ENCODE measurements at places on chromosomes 6 and 20.

DNA sequence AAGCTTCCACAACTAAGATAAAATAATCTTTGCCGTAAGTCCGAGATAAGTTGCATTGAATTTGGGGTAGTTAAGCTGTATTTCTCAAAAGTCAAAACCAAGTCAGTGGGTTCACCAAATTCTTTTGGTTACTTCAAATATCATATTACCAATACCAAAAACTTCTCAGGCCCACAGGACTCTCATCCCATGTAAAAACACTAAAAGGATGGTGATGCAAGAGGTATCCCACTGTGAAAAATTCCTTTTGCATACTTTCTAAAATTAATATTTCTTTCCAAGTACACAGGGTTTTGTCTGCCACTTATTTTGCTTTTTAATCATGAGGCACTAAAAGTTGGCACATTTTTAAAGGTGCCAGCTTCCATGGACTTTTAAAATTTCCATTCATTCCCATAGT lies 151.3 kb downstream of the GJA10 start:
- DNase-seq, result no peak

DNA sequence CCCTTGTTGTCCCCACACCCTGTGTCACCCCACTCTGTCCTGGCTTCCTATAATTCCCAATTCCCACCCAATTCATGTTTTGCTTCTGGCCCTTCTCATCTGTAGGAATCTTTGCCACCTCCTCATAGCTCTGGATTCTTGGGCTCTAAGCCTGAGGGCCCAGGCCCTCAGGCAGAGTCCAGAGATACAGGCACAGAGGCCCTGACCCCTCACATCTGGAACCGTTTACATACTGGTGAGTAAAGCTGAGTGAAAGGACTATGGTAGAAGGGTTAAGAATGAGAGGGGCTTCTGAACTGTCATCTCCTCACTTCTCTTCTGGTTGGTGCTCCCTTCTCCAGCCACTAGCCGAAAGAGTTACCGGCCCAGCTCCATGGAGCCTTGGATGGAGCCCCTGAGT lies 13.6 kb downstream of the PRRC2A start:
- DNase-seq, result no peak

GRCh38 chr6:313917-314316 lies 21.6 kb downstream of the DUSP22 start:
- no peak for DNase-seq

DNA sequence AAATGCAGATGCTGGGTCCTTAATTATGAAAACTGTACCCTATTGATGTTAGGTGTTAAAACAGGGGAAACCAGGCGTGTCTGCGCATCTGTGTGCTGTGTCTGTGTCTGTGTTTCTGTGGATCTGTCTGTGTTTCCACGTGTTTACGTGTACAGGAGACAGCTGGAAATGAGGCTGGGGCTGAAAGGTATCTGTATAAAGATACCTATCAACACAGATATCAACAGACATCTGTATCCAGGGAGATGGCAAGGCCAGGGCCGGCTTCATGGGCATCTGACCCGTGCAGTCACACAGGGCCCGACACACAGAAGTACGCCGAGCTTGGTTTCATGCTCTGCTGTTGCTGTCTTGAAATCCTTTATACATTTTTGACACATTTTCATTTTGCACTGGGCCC lies 48.6 kb downstream of the BMP7 start:
- DNase-seq, result no peak

GRCh38 chr20:23146181-23146580 lies 60.1 kb upstream of the CD93 start:
- no peak for DNase-seq

DNA sequence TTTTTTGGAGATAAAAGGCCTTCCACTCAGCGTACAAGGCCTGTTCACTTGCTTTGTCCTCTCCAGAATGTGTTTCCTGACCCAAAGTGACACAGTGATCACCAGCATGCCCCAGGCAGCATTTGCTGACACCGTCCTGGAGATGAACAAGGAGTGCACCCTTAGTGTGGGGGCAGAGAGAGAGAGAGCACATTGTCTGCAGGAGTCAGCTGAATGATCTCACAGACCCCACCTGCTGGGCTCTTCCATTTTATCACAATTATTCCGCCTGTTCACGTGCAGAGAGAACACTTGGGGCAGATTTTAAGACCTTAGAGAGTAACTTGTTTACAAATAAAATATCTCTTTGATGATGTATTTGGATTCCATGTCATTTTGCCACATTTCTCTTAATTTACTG lies 22.4 kb upstream of the MAS1L start:
- DNase-seq, result peak; percentile 34
